Hematopoietic multipotent progenitor cell (in vitro differentiated cells): ENCODE measurements at places on chromosomes 1 and 21.

GRCh38 chr21:45856442-45856841, 125.1 kb upstream of the COL6A1 start:
- no peak for DNase-seq

DNA sequence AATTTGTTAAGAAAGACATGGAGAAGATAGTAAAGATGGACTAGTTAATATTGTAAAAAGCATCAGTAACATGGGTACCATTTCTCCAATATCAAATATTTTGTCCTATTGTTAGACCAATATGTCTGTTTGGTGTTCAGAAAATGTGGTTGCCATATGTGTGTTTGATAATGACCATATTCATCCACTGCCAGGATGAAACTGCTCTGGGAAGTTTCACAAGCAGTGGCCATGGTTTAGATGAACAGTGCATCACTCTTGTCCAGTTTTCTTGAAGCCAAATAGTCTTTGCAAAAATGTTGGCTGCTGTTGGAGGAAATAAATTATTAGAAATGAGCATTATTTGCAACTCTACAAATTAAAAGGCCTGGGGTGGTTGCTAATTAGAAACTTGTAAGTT, 333.8 kb downstream of the NUF2 start:
- no peak for DNase-seq

GRCh38 chr1:165536016-165536415, 7.8 kb upstream of the LRRC52 start:
- no peak for DNase-seq

DNA sequence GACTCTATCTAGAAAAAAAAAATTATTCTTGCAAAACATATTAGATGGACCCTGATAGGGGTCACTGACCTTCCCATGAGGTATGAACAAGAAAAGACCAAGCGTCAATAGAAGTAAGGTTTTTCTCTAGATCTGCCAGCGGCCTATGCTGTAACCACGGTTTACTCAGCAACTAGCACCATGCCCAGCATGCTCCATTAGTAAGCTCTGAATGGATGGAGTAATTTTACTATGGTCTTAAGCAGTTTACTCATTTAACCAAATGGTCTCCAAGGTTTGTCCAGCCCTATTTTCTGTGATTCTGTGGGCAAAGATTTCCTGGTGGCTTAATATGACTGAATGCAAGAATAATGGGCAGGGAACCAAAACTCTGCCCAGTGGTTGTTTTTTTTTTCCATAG, 113.9 kb downstream of the ADSS2 start:
- no peak for DNase-seq

GRCh38 chr1:229283183-229283611, 12.3 kb downstream of the RAB4A start:
- no peak for DNase-seq
